Bronchial smooth muscle cell (primary cell): ENCODE measurements at places on chromosomes 5 and 9. TPM values are rescaled to one million over a fixed set of nuclear protein-coding genes. Genes with fewer than 3 reads are reported as not detected.

Gene CCDC192
- not detected in 2 replicates for total RNA-seq

Gene PTRH1
- 17.3 and 27.4 TPM in 2 replicates for total RNA-seq

Gene NFIL3
- 17.7 and 20.6 TPM in 2 replicates for total RNA-seq

Gene TTLL11
- total RNA-seq = 2.5 and 3.6 TPM in 2 replicates

Gene PCDHA1
- total RNA-seq = under 0.01 TPM in 2 replicates
